T-helper 17 cell (primary cell): ENCODE measurements at places on chromosomes 2 and 18.

DNA sequence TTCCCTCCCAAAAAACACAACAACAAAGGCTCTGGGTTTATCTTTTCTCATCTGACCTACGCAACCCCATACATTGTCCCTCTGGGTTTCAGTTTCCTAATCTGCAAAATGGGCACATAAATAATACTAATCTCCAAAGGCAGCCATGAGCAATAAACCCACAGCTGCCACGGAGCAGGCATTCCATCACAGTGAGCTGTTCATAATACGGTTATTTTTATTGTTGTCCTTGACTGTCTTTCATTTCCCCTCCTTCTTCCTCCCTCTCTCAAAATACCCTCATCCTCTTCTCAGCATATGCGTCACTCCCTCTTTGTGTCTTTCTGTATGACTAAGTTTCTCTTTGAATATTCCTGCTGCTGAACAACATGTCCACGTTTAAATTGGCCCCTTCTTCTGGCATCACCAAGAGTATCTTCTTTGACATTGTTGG, 129.8 kb upstream of the CAB39 start:
- no peak overlapping the region for H3K27ac ChIP-seq
- H3K4me3 ChIP-seq: no peak overlapping the region
- H3K27me3 ChIP-seq: no peaks in the 10 kb centered on the region
- H3K36me3 ChIP-seq: no peaks in the 10 kb centered on the region
- H3K4me1 ChIP-seq: peaks cover 4% of the 10 kb centered on the region
- no peak for DNase-seq

GRCh38 chr2:200695191-200695590, 109.4 kb downstream of the AOX1 start:
- H3K27me3 ChIP-seq: peaks cover 6% of the 10 kb centered on the region
- H3K27ac ChIP-seq: no peak overlapping the region
- no peak overlapping the region for H3K4me3 ChIP-seq
- no peaks in the 10 kb centered on the region for H3K4me1 ChIP-seq
- no peak for DNase-seq

- H3K4me1 ChIP-seq: peaks cover 3% of the 10 kb centered on the region
- DNase-seq: no peak
- H3K27me3 ChIP-seq: peaks cover 22% of the 10 kb centered on the region
- H3K4me3 ChIP-seq: no peak overlapping the region
Measured at GRCh38 chr2:2649109-2650072, 318.3 kb upstream of the MYT1L start.

DNA sequence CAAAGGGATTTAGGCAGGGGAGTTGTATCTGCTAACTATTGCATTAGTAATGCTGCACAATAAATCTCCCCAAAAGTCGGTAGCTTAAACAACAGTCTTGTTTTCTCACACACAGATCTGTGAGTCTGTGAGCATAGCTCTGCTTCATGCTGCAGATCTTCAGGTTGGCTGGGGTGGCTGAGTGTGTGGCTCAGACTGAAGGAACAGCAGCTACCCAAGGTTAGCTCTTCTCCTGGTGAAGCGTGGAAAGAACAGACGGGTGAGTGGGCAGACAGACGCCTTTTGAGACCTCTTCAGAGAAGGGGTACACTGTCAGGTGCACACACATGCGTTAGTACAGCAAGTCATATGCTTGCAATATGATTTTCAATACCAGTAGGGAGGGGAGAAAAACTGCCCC, 3.9 kb upstream of the CCDC85A start:
- H3K27ac ChIP-seq: no peak overlapping the region
- H3K4me3 ChIP-seq: no peak overlapping the region
- H3K4me1 ChIP-seq: peaks cover 5% of the 10 kb centered on the region
- no peaks in the 10 kb centered on the region for H3K36me3 ChIP-seq
- DNase-seq: no peak

- H3K27me3 ChIP-seq: no peaks in the 10 kb centered on the region
- H3K4me1 ChIP-seq: no peaks in the 10 kb centered on the region
- H3K4me3 ChIP-seq: no peak overlapping the region
Measured at GRCh38 chr2:154495455-154495868, 203.0 kb upstream of the KCNJ3 start.

GRCh38 chr2:175576270-175576669, 394.8 kb upstream of the ATP5MC3 start:
- no peak overlapping the region for H3K4me3 ChIP-seq
- no peaks in the 10 kb centered on the region for H3K36me3 ChIP-seq
- H3K27me3 ChIP-seq: peaks cover 31% of the 10 kb centered on the region
- no peak for DNase-seq
